ENCODE measurements at places on chromosomes 5 and 9.

GRCh38 chr5:1217596-1218206 is 7.5 kb upstream of the SLC6A18 start:
- peak; percentile 33 for DNase-seq

DNA sequence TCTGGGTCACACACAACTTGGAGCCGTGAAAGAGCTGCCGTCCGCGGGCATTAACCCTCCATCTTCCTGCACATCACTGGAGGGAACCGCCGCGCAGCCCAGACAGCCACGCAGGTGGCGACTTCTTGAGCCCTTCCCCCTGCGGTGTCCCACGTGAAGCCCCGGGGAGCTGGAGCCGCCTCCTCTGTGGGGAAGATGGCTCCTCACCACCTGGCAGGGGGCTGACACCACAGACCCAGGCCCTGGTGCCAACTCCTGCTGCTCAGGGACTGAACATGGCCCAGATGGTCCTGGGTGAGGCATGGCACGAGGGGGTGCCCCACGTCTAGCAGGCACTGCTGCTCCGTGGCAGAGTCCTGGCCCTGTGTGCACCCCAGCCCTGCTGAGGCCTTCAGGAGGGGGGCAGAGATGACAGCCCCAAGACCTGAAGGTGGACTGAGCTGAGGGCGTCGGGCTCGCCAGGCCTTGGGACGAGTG is 38.9 kb downstream of the NDUFS6 start:
- DNase-seq, result no peak

GRCh38 chr9:101893661-101894646 is 155.5 kb upstream of the GRIN3A start:
- no peak for DNase-seq

GRCh38 chr9:133792721-133793470 is 54.7 kb upstream of the SARDH start:
- peak; percentile 47 for DNase-seq

- DNase-seq, result peak; percentile 76
These were observed 68.1 kb downstream of the MAMDC2 start for GRCh38 chr9:70111641-70112236.

DNA sequence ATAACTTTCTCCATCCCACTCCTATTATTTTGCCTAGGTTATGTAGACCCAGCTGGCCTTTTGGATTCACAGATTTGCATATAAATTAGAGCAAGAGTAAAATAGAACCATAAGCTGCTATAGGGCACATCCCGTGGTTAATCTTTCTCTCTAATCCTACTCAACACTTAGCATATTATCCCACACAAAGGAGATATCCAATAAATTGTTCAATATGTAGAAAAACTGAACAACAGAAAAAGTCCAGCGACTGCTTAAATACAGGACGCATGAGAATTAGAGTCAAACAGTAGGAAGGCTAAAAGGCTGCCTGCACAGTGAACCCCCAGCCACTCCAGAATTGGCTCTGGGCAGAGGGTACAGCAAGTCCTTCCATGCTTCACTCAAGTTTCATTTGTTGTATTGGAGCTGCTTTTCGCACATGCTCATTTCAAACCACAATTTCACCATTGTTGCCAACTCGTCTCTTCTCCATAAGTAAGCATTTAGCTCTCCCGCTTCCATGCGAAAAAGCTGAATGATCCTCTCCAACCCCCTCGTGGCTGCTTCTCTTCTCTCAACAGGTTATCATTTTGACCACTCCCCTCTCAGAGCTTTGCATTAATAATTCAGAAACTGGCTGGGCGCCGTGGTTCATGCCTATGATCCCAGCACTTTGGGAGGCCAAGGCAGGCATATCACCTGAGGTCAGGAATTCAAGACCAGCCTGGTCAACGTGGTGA is 14.1 kb upstream of the IQGAP2 start:
- no peak for DNase-seq

- DNase-seq, result peak; percentile 73
These were observed 10.6 kb upstream of the ANGPTL2 start for GRCh38 chr9:127132921-127133647.

DNA sequence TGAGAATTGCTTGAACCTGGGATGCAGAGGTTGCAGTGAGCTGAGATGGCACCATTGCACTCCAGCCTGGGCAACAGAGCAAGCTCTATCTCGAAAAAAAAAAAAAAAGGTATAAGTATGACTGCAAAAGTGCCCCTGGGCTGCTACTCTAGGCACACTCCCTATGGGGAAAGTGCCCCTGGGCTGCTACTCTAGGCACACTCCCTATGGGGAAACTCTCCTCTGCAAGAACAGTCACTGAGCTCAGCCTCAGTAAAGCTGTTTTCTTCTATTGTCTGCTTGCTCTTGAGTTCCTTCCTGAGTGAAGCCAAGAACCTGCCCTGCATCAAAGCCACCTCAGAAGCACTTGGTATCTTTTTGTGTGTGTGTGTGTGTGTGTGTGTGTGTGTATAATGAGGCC is 20.9 kb upstream of the TENT2 start:
- no peak for DNase-seq

DNA sequence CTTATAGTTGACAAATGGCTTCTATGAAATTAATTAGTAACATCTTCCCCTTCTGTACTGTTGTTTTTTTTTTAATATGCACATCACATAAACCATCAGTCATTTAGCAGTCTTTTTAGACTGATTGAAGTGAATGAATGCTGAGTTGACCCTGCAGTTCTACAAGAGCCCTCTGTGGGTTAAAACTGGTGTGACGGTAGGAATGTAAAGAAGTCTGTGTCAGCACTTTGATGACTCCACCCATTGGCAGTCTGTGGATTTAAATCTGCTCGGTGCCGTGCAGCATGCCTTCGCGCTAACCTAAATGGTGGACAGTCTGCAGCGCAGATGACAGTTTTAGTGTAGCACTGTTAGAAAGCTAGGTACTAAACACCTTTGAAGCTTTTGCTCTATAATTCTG is 3.1 kb downstream of the GTF3C4 start:
- DNase-seq, result peak; percentile 76

DNA sequence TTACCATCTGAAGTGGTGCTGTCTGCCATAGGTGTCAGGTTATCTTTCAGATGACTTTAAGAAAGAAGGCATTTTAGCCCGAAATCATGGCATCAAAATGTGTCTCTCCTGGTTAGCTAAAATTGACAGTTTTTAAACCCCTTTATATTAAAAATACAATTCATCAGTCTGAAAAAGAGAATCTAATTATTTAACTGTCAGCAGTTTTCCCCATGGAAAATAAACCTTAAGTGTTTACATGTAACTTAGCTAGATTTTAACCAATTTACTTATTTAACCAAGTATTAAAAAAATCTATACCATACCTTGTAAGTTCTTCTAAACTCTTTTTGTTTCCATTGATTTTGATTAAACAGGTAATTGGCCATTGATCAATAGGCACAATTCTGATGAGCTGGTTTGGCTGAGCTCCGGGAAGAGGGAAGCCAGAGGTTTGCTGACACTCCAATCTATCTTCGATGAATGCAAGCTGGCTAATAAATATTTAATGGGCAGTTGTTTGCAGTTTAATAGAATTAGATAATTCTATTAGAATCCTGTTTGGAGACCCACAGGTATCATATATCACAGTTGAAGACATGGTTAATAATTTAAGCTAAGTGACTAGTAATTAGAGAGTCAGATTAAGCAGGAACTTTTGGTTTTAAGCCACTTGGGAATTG is 114.0 kb downstream of the MAT2B start:
- DNase-seq, result no peak

DNA sequence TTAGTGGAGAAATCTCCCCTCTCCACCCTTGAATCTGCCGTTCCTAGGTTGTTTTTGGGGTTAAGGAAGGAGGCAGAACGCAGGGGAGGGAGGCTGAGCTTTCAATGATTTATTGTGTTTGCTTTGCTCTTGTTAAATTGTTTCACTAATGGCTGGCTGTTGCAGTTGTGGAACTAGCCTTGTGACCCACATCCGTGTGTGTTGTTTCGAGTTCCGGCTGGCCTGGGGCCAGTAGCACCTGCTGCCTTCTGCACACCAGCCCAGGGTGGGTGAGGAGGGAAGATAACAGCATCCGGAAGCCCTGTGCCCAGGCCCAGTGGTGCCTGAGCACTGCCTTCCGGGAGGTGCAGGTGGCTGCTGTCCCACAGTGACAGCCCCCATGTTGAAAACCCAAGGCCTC is 3.6 kb downstream of the ERGIC1 start:
- DNase-seq, result no peak

GRCh38 chr9:24986331-24986730 is 440.6 kb upstream of the IZUMO3 start:
- peak; percentile 18 for DNase-seq

DNA sequence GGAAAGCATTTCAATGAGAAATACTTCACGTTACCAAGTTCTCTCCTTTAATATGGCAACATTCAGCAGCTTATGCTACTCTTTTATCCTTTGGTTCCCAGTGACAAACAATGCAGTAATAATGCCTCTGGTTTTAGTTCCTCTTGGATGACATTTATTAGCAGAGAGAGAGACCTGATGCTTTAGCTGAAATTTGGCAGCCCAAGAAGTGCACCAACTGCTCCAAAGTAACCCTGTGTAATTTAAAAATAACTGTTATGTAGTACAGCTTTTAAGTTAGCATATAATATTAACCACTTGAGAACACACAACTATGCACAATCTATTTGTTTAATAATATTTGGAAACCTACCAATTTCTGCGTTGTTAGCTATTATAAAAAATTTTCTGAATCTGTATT is 21.8 kb downstream of the PANK3 start:
- DNase-seq, result no peak

- DNase-seq, result no peak
These were observed 24.0 kb upstream of the SYNPO start for GRCh38 chr5:150616506-150616905.

DNA sequence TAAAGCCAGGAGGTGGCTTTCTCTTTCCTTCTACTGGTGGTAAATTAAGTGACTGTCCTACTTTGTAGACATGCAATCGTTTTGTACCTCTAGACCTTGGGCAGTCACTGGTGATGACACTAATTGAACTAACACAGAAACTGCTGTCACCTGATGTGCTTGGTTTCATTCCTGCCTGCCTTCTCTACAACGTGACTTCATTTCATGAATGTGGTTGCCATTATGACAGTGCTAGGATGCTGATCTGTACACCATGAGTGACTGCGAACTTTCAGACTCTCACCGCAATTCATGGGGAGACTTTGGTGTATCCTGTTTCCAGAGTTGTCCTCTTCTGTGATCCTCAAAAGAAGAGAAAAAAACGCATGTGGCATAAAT is 47.5 kb downstream of the UBE2QL1 start:
- DNase-seq, result no peak

DNA sequence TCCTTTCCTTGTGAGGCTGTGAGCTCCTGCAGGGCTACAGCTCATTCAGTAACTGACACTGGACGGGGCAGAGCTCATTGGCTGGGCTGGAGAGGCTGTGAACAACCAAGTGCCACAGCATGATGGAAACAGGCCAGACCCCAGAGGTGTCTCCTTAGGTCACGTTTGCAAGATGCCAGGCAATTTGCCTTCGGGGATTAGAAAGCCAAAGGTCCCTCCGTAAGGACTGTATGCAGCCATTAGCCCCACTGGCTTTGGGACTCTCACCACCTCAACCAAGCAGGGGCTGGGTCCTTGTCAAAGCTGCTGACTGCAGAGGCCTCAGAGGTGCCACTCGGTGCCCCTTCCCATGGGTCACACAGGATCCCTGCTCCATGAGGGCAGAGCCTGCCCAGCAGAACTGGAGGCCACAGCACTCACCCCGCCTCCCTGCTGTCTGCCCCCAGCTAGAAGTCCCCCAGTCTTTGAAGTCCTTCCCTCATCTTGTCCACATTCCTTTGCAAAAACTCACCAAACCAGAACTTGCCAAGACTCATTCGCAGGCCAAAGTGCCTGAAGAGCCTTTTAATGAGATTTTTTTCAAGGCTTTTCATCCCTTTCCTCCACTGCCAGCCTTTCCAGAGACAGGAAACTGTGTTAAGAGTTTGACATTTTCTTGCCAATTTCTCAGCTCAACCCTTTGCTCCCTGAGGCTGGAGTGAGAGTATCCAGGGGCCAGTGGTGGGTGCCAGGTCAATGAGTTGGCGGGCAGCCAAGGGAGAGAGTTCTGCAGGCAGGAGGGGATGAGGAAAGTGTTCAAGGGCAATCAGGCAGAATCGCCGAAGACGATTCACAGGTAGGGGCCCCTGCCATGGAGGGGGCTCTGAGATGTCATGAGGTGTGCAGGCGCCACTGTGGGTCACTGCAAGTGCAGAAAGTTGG is 39.7 kb upstream of the SLC25A51 start:
- DNase-seq, result peak; percentile 60

DNA sequence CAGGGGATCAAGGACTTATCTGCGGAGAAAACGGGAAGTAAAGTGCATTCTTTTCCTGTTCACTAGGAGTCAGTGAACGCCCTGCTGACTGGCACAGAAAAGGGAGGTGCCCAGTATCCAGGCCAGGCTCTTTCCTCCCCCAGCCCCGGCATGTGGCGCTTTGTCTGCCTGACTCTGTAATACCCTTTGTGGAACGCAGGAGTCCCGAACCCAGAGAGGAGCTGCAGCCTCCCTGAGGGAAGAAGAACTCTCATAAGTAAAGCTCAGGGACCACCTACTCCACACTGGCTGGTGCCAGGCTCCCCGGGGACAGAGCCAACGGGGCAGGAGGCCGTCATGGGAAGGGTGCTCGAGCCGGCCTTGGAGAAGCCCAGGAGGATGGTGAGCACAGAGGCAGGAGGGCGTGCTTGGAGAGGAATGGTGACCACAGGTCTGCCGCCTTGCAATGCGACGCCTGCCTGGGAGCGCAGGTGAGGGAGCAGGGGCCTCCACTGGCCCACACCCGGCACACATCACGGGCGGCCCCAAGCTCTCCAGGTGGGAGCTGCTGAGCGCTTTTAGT is 31.5 kb downstream of the VAV2 start:
- DNase-seq, result peak; percentile 26

DNA sequence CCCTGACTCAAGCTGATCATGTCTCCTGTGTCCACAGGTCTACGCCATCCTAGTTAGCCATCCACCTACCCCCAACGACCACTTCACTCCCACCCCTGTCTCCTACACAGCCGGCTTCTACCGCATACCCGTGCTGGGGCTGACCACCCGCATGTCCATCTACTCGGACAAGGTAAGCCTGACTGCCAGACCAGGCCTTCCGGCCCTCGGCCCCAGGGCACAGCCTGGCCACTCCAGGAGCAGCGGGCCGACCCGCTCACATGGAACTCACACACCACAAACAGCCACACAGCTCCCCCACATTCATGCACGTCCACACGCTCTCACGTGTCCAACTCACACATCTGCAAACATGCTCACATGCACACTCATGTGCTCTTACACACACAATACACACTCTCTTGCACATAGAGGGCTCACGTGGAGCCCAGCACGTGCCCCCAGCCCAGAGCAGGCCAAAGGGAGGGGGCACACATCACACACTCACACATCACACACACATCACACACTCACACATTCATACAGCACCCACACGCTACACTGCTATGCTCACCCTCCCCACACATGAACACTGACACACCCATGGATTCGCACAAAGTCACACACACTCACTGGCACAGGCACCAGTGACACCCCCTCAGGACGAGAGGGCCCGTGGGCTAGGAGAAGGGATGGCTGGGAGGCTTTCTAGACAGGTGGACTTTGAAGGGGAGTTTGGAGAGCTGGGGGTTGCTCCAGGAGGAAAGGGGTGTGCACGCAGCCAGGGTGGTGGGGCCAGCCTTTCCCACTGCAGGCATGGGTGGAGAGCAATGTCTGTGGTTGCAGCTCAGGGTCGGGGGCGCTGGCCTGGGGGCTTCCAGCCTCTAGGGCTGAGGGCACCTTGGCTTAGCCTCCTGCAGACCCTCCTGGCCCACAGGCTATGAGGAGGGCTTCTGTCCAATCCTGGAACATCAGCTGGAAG is 3.3 kb downstream of the GRIN1 start:
- no peak for DNase-seq
